Tibial artery (tissue), 4 donors: ENCODE measurements at places on chromosomes 4 and X.

- H3K36me3 ChIP-seq, result no peaks in the 10 kb centered on the region
- no peaks in the 10 kb centered on the region for H3K27me3 ChIP-seq
These were observed 11.1 kb downstream of the SASH3 start for GRCh38 chrX:129790808-129791207.

DNA sequence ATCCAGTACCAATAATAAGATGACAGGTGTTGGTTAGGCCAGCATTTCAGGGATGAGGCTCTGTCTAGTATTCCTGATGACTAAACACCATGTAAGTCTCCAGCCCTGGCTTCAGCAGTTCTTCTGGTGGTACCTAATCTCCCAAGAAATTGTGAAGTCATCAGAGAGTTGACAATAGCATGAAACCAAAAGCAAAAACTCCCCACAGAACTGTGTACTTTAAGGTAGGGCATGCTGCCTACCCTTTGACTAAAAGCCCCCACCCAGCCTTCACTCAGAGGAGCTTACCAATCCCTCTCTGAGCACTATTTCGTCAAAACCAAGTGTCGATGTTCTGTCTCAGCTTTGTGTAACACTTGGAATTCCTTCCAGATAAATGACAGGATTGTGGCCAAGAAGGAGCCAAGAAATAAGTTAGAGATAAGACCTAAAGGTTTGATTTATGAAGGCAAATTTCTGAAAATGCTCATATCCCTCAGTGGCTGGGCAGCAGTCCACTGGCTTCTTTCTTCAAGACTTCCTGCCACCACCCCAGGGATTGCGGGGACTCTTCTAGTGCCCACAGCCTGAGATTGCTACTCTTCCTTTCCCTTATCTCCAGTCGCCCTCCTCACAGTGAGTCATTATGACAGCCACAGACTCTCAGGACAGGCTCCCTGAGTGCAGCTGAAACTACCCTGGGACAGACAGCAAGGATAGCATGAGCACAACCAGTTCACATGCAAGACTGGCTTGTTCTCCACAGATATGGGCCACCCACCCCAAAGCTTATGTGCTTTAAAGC lies 67.3 kb upstream of the LHFPL1 start:
- H3K4me3 ChIP-seq, result no peak overlapping the region
- no peak overlapping the region for H3K27ac ChIP-seq
- H3K27me3 ChIP-seq, result no peaks in the 10 kb centered on the region

- DNase-seq, result peak; percentile 74
- H3K36me3 ChIP-seq, result no peaks in the 10 kb centered on the region
- H3K4me3 ChIP-seq, result no peak overlapping the region
- no peaks in the 10 kb centered on the region for H3K27me3 ChIP-seq
These were observed 6.7 kb upstream of the ART3 start for GRCh38 chr4:76067652-76068286.

DNA sequence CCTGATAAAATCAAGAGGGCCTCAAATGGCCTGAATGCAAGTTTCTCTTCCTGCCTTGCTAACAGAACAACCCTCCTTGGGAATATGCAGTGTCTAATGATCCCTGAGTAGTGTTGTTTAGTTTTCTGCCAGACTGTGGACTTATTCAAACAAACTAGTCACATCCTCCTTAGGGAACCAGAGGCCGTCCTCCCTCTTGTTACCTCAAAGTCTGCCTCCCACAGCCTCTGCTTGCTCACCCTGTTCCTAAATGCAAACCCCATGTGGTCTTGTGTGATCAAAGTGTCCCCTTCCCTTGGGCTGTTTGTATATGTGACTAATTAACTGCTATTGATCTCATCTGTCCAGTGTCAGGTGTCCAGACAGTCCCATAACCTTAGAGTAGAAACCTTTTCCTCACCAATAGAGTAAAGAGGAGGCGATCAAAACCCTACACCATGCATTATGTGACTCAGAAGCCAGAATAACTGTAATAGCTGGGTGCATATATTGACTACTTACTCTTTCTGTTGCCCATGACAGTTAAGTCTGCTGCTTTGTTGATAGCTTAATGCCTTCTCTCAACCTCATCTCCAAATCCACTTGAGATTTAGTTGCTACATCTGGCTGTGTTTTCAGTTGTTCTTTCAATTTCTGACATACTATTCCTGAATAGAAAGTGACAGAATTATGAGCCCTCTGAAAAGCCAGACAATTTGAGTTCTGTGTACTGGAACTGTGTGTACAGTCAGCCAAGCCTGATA lies 473.0 kb upstream of the NWD2 start:
- no peak overlapping the region for H3K4me3 ChIP-seq
- H3K4me1 ChIP-seq, result no peaks in the 10 kb centered on the region
- H3K36me3 ChIP-seq, result no peaks in the 10 kb centered on the region
- no peak overlapping the region for H3K27ac ChIP-seq
- H3K27me3 ChIP-seq, result no peaks in the 10 kb centered on the region
- DNase-seq, result no peak

DNA sequence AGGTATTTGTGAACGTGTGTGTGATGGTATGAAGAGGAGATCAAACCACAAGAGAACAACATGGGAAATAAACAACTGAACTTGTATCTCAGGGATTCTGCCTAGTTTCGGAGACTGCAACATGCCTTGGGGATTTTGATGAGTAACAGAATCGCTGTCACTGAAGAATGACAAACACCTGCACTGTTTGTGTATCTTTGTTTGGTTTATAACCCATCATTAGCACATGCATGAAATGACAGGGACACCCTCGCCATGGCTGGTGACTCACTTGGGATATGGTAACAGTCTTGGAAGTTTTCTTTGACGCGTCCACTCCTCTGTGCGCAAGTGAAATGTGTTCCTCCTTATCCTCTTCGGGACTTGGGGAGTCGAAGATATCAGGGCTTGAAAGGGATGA lies 30.3 kb upstream of the MAP3K15 start:
- H3K36me3 ChIP-seq, result no peaks in the 10 kb centered on the region
- H3K27ac ChIP-seq, result no peak overlapping the region
- H3K4me3 ChIP-seq, result no peak overlapping the region

GRCh38 chr4:38230821-38231563 lies 270.8 kb downstream of the PTTG2 start:
- no peak overlapping the region for H3K4me3 ChIP-seq
- H3K4me1 ChIP-seq, result peaks cover 12% of the 10 kb centered on the region
- H3K27ac ChIP-seq, result no peak overlapping the region
- H3K27me3 ChIP-seq, result no peaks in the 10 kb centered on the region
- no peaks in the 10 kb centered on the region for H3K36me3 ChIP-seq

GRCh38 chrX:15882704-15883539 lies 28.3 kb upstream of the AP1S2 start:
- H3K36me3 ChIP-seq, result no peaks in the 10 kb centered on the region
- H3K27me3 ChIP-seq, result no peaks in the 10 kb centered on the region
- no peak overlapping the region for H3K27ac ChIP-seq

GRCh38 chr4:36180206-36180605 lies 64.1 kb downstream of the ARAP2 start:
- no peaks in the 10 kb centered on the region for H3K4me1 ChIP-seq
- H3K27me3 ChIP-seq, result no peaks in the 10 kb centered on the region
- H3K36me3 ChIP-seq, result no peaks in the 10 kb centered on the region
- H3K4me3 ChIP-seq, result no peak overlapping the region
- H3K27ac ChIP-seq, result no peak overlapping the region
- no peak for DNase-seq

GRCh38 chr4:17153572-17153971 lies 255.1 kb upstream of the LDB2 start:
- no peaks in the 10 kb centered on the region for H3K36me3 ChIP-seq
- no peak overlapping the region for H3K4me3 ChIP-seq
- DNase-seq, result no peak
- H3K27ac ChIP-seq, result no peak overlapping the region
- H3K4me1 ChIP-seq, result no peaks in the 10 kb centered on the region

DNA sequence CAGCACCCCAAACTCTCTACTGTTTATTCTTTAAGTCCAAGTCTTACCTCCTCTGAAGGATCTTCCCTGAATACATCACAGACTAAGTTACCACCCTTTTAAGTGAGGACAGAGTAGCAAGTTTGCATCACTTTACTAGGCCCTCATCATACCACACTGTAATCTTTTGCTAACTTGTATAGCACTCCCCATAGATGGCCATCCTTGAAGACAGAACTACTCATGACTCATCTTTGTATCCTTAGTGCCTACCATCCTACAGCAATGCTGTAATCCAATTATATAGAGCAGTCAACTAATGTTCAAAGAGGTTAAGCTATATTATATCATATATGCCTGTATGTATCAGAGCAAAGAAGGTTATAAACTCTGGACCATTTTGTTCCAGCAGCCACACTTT lies 101.4 kb downstream of the ADAMTS3 start:
- H3K4me3 ChIP-seq, result no peak overlapping the region
- peaks cover 8% of the 10 kb centered on the region for H3K4me1 ChIP-seq
- no peak for DNase-seq

- no peak overlapping the region for H3K4me3 ChIP-seq
- DNase-seq, result no peak
- no peaks in the 10 kb centered on the region for H3K36me3 ChIP-seq
- H3K27ac ChIP-seq, result no peak overlapping the region
- no peaks in the 10 kb centered on the region for H3K4me1 ChIP-seq
These were observed 355.7 kb upstream of the MAGEB16 start for GRCh38 chrX:35442421-35442820.

DNA sequence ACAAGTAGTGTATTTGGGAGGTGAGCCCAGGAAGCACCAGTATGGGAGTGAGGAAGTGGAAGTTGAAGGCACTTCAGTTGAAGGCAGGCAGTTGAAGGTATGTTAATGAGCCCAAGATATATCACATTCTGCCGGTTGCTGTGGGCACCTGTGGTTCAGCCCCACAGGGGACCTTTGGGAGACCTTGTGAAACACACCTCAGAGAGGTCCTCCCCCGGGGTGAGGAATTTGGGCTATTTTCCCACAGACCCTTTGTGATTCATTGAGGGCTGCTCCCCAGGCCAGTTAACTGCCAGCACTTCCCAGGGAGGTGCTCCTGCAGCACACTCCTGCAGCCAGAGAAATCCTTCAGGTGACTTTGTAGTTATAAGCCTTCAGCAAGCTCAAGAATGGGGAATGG lies 45.9 kb downstream of the PTCHD1 start:
- H3K4me3 ChIP-seq, result no peak overlapping the region
- H3K36me3 ChIP-seq, result no peaks in the 10 kb centered on the region
- H3K27me3 ChIP-seq, result no peaks in the 10 kb centered on the region

DNA sequence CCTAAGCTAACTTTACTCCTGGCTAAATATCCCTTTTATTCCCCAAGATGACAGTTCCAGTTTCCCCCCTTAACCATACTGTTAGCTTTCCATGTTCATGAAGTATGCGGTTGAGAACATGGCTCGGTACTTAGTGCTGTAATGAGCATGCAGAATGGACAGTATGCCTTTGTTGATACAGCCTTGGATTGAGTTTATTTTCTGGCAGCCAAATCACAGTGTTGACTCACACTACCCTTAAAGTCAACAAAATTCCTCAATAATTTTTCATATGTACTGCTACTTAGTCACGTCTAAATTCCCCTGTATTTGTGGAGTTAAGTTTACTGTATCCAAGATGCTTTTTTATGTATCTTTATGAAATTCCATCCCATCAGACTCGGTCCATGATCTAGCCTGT lies 1.4 kb upstream of the VEGFC start:
- no peak overlapping the region for H3K4me3 ChIP-seq
- H3K27me3 ChIP-seq, result no peaks in the 10 kb centered on the region
- H3K4me1 ChIP-seq, result no peaks in the 10 kb centered on the region

DNA sequence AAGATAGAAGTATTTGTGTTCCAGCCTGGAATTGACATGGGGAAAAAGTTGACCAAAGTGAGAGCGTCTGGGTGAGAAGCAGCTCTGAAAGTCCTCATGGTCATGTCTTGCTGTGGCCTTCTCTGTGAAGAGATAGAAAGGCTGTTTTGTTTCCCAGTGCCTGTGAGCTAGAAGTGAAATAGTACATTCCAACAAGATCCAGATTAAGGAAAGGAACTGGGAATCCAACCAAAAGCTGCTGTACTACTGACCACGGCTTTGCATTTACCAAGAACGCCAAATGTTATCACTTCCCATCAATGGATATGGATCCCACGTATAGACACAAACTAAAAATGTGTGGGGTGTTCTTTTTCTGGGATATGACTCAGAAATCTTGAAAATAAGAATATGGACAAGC lies 51.2 kb downstream of the TENM3 start:
- no peaks in the 10 kb centered on the region for H3K36me3 ChIP-seq
- H3K27me3 ChIP-seq, result no peaks in the 10 kb centered on the region
- no peak overlapping the region for H3K27ac ChIP-seq

- no peaks in the 10 kb centered on the region for H3K36me3 ChIP-seq
- no peaks in the 10 kb centered on the region for H3K4me1 ChIP-seq
- no peak overlapping the region for H3K4me3 ChIP-seq
- H3K27ac ChIP-seq, result no peak overlapping the region
- no peaks in the 10 kb centered on the region for H3K27me3 ChIP-seq
These were observed 128.0 kb upstream of the ATOH1 start for GRCh38 chr4:93700571-93700970.

DNA sequence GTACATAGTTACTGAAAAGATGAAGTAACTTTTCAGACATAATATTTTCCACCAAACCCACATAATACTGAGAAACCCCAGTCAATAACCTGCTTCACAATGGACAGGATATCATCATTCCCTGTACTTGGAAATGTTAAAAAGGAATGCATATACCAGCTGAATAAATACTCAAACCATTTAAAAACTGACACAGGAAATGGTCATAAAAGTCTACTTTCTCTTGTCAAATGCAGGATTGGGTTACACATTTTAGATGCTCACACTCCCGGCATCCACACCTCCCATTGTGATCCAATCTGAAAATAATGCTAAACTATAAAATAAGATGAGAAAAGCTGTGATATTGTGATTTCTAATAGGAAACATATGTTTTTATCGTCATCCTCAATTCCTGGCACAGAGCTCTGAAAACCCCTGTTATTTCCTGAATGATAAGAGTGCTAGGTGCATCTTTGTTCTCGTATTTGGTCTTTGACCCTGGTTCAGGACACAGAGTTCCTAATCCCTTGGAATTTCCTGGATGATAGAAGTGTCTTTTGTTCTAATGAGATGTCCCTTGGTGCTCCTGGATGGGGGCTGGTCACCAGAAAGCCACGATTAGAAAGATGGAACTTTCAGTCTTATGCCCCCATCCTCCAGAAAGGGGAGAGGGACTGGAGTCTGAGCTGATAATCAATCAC lies 821.3 kb downstream of the TRIML1 start:
- H3K27ac ChIP-seq, result no peak overlapping the region
- H3K27me3 ChIP-seq, result no peaks in the 10 kb centered on the region
- H3K4me1 ChIP-seq, result no peaks in the 10 kb centered on the region
- DNase-seq, result no peak

GRCh38 chrX:15114743-15115566 lies 154.9 kb downstream of the ASB9 start:
- H3K36me3 ChIP-seq, result no peaks in the 10 kb centered on the region
- no peaks in the 10 kb centered on the region for H3K27me3 ChIP-seq
- H3K4me1 ChIP-seq, result no peaks in the 10 kb centered on the region
- H3K4me3 ChIP-seq, result no peak overlapping the region

- no peak overlapping the region for H3K4me3 ChIP-seq
These were observed 206.2 kb downstream of the CRLF2 start for GRCh38 chrX:1006156-1006730.

GRCh38 chr4:126269106-126269505 lies 954.4 kb downstream of the FAT4 start:
- peak; percentile 39 for DNase-seq
- H3K27me3 ChIP-seq, result no peaks in the 10 kb centered on the region
- no peaks in the 10 kb centered on the region for H3K36me3 ChIP-seq
- no peak overlapping the region for H3K27ac ChIP-seq
- no peak overlapping the region for H3K4me3 ChIP-seq

- H3K36me3 ChIP-seq, result peaks cover 69% of the 10 kb centered on the region
- DNase-seq, result peak; percentile 61
- H3K27ac ChIP-seq, result no peak overlapping the region
- no peak overlapping the region for H3K4me3 ChIP-seq
- peaks cover 17% of the 10 kb centered on the region for H3K4me1 ChIP-seq
These were observed 6.4 kb downstream of the SLC25A6 start for GRCh38 chrX:1385253-1386223.
